NCI-H1417 treated with DMSO at 0.1 percent for 48 hours (cell line): ENCODE measurements at places on chromosomes 3 and 15.

DNA sequence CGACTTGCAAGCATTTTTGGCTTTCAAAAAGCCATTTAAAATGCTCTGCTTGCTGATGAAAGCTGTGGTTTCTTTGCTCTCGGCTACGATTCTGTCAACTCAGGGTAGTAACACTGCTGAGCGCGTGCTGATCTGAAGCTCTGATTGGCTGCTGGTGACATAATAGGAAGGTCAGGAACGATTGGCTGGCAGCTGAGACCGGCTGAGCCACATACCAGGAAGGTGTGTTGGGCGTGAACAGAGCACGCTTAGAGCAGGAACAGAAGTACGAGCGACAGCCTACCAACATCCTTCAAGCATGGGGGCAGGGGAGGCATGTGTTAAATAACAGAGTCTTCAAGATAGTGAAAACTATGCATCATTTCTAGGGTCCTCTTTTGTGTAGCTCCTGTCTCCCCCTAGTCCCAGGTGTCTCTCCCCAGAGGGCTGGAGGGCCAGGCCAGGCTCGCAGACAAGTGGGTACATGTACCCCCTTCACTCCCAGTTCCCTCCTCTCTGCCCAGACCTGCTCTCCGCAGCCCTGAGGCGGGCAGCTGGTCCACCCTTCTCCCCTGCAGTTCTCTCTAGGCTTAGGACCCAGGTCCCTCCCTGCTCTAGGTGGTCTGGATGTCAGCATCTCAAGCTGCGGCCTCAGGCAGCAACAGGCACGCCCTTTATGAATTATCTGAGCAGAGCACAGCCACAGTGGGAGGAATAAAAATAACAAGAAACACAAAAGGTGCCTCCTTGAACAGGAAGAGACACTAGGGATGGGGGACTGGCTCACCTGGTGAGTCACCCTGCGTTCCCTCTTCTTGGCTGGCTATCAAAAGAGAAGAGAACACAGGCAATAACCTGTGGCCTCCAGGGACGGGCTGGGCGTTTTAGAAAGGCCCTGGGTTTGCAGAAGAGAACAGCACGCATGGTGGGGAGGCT lies 76.0 kb downstream of the TAMM41 start:
- DNase-seq = peak; percentile 42

- DNase-seq = no peak
Measured at GRCh38 chr3:44761101-44761423, 357 bp downstream of the KIAA1143 start.

GRCh38 chr3:181326637-181327223 lies 337.2 kb upstream of the DNAJC19 start:
- peak; percentile 42 for DNase-seq

DNA sequence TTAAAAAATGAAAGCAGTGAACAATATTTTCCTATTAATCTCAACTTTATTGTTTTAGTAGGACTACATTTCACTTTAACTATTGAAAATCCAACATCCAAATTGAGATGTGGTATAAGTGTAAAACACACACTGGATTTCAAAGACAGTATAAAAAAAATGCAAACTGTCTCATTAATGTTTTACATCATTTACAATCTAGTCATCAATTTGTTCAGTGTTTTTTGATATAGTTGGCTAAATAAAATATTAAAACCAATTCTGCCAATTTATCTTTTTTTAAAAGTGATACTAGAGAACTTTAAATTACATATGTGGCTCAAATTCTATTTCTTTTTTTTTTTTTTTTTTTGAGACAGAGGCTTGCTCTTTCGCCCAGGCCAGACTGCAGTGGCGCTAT lies 95.1 kb downstream of the NPTN start:
- no peak for DNase-seq

DNA sequence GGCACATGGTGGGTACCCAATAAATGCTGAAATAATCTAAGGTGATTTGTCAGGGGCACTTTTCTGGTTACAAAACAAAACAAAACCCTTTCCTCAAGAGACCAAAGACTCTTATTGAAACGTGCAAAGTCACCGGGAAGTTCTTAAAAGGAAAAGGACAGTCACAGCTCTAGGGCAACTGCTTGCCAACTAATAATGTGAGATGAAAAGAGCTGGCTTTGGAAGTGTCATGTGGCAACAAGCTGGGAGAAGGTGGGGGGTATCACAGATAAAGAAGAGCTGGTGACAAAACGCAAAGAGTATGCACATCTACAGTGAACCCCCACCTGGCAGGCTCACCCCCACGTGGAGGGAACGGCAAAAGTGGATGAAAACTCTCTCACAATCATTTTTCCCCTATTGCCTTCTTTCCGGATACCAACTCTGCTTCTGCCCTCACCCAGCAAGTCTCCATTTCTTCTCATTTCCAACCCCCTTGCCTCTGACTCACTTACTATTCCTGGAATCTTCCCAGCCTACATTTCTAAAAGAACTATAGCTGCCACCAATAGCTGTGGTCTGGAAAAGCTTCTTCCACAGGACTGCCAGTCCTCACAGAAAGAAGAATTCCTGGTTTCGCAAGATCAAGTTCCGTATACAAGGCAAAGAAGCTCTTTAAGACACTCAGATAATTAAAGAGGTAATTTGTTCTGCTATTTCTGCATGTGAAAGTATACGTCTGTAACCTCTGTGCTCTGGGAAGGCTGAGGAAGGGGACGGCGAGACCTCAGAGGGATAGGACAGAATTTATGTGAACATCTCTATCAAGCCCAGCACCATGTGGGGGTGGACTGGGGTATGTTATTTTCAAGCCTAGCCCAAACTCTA lies 21.8 kb upstream of the ANPEP start:
- no peak for DNase-seq

DNA sequence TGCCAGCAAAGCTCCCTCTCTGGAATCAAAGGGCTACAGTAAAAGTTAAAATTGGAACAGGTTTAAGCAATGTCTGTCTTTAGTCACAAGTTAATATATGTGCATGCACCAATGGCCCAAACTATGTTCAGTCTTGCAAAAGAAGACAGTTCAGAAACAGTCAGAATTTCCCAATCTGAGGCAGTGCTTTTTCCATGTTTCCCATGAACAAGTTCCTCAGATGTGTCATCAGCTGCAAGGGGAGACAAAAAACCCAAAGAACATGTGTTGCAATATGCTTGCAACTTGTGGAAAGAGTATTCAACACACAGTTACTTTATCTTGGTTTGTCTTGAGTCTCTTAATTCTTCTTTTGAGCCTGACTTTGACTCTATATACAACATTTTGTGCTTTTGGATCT lies 148.4 kb downstream of the USP13 start:
- no peak for DNase-seq

- no peak for DNase-seq
Measured at GRCh38 chr15:28885630-28886430, at the start of gene APBA2. Gene APBA2 (plus strand): TSS chr15:28885974. CDS start chr15:29053885, 167,911 bp downstream.

DNA sequence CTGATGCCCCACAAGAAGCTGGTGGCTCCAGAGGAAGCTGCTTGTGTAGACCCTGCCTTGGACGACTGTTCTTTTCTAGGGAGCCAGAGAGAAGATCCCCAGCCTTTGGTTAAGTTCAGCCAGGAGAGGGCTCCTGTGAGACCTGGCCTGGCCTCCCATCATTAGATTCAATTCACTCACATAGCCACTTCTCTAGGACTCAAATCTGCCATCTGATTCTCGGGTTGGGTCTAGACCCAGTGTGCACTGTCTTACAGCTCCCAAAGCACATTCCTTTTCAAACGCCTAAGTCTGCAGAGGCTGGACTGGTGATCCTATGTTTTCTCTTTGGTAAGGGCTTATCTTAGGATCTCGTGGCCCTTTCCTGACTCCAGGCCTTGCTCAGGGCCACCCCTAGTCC lies 81.7 kb upstream of the NPHP3 start:
- DNase-seq = no peak

DNA sequence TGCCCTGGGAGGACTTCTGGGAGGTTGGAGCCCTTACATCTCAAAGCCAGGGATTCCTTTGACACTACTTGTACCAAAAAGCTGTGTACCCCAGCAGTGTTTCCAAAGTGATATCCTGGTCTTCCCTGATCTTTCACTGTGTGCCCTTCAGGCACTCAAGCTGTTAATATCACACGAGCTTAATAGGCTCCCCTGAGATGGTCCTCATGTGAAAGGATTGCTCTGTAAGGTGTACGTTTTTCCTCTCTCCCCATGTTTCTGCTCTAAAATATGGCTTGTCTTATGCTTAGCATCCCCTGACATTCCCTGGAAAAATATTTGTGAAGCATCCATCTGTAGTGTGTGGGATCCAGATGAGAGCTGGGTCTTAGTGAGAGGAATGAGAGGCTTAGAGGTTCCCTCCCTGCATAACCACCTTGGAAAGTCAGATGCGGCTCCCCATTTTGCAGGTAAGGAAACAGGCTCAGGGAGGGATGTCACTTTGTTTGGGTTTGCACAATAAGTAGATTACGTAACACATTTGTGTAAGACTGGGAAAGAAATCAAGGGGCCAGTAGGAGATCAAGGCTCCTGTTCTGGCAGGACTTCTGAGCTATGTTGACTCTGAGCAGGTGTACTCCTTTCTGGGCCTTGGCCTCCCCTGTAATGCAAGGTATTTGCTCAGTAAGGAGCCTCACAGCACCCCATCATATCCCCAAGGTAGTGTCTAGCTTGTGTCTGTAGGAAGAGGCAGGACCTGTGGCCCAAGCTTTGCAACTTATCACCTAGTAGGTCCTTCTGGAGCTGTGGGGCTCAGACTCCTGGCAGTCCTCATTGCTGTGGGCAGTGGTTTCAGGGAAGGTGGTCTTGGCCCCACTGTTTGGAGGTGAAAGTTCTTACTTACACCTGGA lies 667 bp upstream of the ACOX2 start:
- DNase-seq = no peak
